Activated naive CD4-positive, alpha-beta T cell (primary cell): ENCODE measurements at places on chromosomes 4 and X.

DNA sequence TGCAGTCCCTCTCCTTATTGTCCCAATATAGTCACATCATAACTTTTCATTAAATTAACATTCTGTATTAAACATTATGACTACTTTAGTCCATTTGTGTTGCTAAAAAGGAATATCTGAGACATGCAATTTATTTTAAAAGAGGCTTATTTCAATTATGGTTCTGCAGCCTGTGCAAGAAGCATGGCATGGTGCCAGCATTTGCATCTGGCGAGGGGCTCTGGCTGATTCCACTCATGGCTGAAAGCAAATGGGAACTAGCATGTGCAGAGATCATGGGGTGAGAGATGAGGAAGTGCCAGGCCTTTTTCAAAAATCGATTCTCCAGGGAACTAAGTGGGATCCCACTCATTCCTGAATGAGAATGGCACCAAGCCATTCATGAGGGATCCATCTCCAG, 476.3 kb upstream of the RPS6KA3 start:
- DNase-seq: no peak

DNA sequence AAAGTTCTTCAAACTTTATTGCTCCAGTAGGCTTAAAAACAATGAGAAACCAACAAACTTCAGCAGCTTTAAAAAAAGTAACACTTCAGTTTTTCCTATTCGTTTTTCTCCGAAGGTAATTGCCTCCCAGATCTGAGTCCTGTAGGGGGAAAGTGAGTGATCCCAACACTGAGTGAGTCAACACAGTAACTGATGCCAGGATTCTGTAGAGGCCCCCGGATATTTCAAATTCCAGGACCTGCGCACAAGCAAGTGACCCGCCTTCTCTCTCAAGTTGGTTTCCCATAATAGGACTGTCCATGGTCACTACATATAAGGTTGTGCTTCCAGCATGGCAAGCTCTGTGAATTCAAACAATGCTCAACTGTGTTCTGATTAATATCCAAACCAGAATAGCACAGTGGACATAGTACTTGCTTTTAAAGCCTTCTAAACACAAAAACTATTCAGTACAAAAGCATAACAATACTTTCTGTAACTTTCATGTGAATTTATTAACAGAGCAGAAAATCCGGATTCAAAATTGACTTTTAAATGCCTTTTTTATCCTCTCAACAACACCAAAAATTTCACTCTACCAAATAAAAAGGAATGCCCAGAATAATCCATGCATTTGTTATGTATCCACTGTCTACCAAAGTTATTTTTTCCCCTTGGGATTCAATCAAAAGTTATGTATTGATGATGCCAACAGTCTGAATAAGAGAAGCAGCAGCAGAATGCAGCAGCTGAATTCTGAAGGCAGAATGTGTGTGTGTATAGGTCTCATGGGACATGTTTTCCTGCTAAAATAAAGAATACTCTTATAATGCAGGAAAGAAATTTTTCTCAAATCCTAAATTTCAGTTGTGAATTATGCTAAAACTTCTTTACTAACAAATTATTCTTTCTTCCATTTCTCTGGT, at the start of gene DMD:
Gene DMD, minus strand, starts transcription at position 194 of the 905 bp plus-strand sequence. CDS start 237 bp downstream, outside the sequence.
- DNase-seq: no peak

- no peak for DNase-seq
Observed at GRCh38 chr4:36392916-36393315, 111.5 kb downstream of the DTHD1 start.

- DNase-seq: no peak
Observed at GRCh38 chr4:16732741-16733140, 165.7 kb downstream of the LDB2 start.

DNA sequence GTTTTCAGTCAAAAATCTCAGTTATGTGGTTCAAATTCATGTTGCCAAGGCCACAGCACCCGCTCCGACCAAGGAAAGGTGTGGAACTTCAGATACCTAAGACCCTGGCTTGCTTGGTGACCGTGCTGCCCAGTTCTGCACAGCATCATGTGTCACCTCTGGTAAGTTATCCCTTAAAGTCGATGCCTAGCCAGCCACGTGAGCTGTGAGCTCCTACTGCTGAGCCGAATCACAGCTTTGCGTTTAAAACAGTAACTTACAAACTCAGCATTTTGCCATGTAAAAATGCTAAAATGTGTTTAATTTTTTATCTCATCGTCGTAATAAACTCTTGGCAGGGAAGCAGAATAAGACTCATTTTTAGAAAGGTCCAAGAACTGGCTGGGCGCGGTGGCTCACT, 5.3 kb downstream of the TMEM271 start:
- no peak for DNase-seq

DNA sequence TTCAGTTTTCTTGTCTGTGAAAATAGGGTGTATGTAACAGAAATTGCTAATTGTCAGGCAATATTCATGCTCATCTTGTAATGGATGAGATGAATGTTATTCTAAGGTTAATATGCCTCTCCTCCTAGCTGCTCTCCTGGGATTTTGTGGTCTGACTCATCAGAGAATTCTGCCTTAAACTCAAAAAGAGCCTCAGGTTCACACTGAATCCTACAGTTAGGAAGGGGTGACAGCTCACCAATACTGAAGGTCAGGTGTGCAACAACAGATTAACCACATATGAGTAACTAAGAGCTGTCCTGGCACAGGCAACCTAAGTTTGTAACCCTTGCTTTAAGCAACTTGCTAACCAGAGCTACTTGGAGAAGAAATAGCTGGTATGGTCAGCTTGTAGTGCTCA, 197.7 kb downstream of the SPATA18 start:
- no peak for DNase-seq

DNA sequence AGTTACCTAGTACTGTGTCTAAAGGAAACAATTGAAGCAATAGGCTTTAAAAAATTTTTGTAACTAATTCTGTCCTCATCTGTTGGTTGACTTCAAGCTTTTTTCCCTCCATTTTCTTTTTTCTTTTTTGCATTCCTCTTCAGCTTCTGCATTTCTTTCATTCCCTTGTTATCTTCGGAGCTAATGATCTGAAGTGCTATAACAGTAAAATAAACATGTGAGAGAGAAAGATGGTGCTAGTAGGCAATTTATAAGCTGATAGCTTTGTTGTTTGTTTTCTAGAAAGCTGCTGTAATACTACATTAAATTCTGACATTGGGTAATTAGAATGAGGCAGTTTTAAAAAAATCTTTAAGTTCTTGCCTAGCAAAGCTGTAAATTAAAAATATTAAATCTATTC, 37.1 kb downstream of the PTPN13 start:
- no peak for DNase-seq

DNA sequence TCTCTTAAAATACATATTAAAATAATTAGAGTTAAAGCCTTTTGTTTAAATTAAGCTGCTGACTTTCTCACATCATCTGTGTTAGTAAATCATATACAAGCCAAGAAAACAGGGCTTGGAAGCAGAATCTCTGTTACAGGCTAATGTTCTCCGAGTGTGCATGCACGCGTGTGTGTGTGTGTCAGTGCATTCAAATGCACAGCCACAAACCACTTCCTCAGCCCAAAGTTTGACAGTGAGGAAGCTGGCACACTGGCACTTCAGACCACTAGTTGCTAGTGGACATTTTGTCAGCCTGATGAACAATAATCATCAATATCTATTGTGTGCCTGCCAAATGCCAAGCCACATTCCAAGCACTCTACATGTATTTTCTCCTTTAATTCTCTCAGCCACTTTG, 5.6 kb downstream of the MAOB start:
- DNase-seq: no peak

DNA sequence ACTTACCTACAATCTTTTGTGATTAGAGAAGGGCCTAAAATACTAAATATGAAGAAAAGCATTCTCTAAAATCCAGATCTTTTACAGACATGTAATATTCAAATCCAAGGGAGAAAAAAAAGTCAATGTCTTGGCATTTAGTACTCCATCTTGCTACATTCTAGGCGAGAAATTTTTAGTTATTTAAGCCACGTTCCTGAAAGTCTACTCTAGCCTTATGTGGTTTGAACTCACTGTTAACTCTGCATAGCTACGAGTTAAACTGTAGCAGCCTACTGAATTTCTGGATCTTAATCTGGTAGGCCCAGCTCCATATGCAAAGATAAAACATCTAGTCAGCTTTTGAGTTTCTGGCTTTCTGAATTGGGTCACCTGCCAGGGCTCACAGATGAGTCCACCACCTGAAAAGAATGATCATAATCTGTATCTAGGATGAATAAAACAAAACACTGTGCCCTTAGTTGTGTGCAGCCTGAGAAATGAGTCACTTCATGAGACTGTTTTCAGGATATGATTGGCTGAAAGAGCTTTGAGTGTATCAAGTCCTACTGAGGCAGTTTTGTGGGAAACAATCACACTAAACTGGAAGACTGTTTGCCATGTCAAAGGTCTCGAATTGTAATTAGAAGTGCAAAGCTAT, 3.2 kb upstream of the NEK1 start:
- no peak for DNase-seq

DNA sequence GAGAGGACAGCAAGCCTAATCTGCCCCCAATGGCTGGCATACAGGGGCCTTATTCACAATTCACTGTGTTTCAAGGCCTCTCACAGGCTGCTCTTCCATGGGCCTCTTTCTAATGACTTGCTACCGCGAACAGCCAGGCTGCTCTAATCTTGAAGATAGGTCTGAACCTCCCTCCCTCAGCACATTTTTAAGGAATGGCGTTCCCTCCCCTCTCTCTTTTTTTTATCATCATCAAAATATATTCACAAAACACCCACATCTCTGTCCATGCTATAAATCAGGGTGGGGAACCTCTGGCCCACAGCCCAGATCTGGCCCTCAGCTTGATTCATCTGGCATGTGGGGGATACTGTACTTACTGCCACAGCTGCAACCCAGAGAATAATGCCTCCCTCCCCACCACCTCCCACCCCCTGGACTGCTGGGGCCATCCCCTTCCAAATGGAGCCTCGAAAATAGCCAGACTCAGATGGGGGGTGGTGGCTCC, 76.2 kb upstream of the PLAC1 start:
- no peak for DNase-seq

- no peak for DNase-seq
Observed at GRCh38 chrX:48883729-48884128, 13.8 kb downstream of the TIMM17B start.

GRCh38 chrX:111114806-111115205, 18.8 kb downstream of the PAK3 start:
- no peak for DNase-seq

DNA sequence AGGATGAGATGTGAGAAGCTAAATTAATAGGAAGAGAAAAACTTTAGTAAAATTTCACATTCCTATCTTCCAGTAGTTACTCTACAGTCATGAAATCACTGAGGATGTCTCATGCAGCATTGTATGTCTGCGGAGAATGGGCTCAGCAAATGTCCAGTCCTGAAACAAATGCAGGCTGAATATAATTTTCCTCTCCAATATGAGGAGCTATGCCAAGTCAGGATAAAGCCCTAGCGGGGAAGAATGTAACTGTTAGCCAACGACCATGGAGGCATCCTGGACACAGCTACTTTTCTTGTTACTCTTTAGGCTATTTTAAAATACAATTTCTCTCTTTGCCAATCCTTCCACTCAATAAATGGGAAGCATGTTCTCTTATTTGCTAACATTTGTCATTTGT, 127.7 kb downstream of the PRKX start:
- DNase-seq: no peak

- no peak for DNase-seq
Observed at GRCh38 chr4:80685214-80685613, 345.3 kb upstream of the BMP3 start.

- no peak for DNase-seq
Observed at GRCh38 chrX:9164533-9165426, 130.9 kb upstream of the FAM9B start.

- DNase-seq: no peak
Observed at GRCh38 chrX:2501559-2502102, 855 bp upstream of the DHRSX start.

GRCh38 chr4:144658903-144659302, 12.9 kb downstream of the HHIP start:
- DNase-seq: no peak

GRCh38 chrX:78513971-78514738, 145.0 kb downstream of the RTL3 start:
- no peak for DNase-seq

GRCh38 chr4:2388429-2389182, 29.8 kb downstream of the ZFYVE28 start:
- DNase-seq: no peak

DNA sequence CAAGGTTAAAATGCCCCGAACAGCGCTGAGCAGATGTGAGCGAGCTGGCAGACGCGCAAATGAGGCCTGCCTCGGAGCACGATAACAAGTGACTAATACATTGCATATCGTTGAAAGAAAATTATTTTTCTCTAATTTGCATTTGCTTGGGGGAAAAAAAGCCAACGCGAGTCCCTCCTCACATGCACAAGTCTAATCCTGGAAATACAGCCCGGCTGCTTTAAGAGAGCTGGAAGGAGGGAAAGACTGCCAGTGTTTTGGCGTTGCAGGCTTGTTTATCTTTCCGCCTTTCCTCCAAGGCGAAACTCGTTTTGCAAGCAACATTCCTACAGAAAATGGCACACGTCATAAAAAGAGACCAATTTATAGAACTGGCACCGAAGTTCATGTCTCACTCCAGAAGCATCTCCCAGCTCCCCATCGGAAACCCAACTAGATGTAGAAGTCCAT, 12.6 kb downstream of the BCOR start:
- no peak for DNase-seq

DNA sequence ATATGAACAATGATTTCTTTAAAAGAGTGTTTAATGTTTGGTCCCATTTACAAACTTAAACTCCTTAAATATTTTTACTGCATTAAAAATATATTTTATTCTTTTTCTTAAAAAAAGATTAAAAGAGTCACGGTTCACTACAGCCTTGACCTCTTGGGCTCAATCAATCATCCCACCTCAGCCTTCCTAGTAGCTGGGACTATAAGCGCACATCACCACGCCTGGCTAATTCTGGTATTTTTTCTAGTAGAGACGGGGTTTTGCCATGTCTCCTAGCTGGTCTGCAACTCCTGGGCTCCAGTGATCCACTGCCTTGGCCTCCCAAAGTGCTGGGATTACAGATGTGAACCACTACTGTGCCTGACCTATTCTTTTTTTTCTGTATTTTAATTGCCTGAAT, 104.7 kb upstream of the TLR2 start:
- no peak for DNase-seq

GRCh38 chr4:13309751-13310150, 174.4 kb downstream of the RAB28 start:
- DNase-seq: no peak

- no peak for DNase-seq
Observed at GRCh38 chrX:71056867-71057266, 11.3 kb downstream of the SNX12 start.

DNA sequence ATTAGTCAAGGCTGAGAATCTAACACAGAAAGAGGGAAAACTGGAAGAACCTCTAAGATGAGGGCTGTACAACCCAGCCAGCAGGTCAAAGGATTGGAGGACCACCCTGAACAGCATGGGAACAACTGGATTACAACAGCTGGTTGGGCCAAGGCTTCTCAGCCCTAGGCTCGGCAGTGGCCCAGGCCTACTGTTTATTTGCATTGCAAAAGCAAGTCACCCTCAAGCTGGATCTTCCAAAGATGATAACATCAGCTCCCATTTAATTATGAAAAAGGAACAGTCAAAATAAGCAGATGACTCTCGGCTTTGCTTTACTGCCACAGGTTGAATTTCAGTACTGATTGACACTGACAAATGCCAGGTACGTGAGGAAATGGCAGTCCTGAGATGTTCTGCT, 61.8 kb downstream of the GPC3 start:
- DNase-seq: no peak
